Activated T-cell treated with anti-CD3 and anti-CD28 coated beads, Interleukin-2, amount 50 U/mL, for 72 hours (primary cell): ENCODE measurements at places on chromosomes 4 and X. TPM values are rescaled to one million over a fixed set of nuclear protein-coding genes. Genes with fewer than 3 reads are reported as not detected.

- peaks cover 12% of the 10 kb centered on the region for H3K36me3 ChIP-seq
- H3K27ac ChIP-seq: peak overlapping the region; percentile 96
- H3K4me1 ChIP-seq: peaks cover 34% of the 10 kb centered on the region
- DNase-seq: no peak
- peak overlapping the region; percentile 98 for H3K4me3 ChIP-seq
Measured at GRCh38 chr4:143514169-143514495, 630 bp downstream of the SMARCA5 start.

DNA sequence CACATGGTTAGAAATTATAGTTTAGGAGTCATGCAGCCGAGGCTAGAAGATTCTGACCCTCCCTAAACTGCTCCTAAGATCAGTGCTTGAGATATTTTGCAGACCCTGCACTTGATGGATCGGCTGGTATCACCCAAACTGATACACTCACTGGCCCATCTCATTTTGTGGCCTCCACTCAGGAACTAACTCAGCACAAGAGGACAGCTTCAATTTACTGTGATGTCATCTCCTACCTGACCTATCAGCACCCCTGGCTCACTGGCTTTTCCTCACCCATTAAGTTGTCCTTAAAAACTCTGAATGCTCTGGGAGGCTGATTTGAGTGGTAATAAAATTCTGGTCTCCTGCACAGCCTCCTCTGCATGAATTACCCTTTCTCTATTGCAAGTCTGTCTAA lies 450.9 kb downstream of the PCDH10 start:
- no peak overlapping the region for H3K27ac ChIP-seq
- no peak for DNase-seq
- no peaks in the 10 kb centered on the region for H3K27me3 ChIP-seq
- H3K4me1 ChIP-seq: no peaks in the 10 kb centered on the region
- H3K4me3 ChIP-seq: no peak overlapping the region
- H3K36me3 ChIP-seq: no peaks in the 10 kb centered on the region

DNA sequence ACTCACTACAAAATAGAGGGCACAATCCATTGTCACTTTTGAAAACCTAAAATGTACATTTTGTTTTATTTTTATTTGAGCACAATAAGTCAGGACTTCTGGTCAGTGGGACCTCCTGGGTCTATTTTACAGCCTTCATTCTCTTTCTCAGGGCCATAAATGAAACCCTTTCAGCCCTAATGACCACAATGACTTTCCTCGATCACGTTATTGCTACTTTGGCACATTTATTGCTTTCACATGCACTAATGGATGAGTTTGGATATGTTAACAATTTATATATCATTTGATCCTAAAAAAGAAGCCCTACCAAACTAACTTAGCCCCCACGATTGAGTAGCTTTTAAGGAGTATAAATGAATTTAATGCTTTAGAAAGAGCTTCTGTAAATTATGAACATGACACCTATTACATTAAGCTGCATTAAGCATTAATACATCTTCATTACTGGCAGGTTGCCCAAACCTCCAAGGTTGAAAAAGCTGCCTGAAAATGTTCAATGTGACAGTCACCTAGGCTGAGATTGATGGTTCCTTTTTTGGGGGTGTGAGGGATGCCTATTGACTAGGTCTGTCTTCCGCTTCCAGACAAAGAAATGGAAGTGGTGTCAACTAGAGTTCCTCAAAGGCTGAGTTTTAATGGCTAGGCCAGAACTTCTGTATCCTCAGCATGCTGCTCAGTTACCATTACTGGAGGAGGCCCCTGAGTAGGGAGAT lies 296.4 kb downstream of the GPAT3 start:
- no peaks in the 10 kb centered on the region for H3K4me1 ChIP-seq
- no peak overlapping the region for H3K27ac ChIP-seq
- no peak overlapping the region for H3K4me3 ChIP-seq
- no peaks in the 10 kb centered on the region for H3K36me3 ChIP-seq
- H3K27me3 ChIP-seq: no peaks in the 10 kb centered on the region

DNA sequence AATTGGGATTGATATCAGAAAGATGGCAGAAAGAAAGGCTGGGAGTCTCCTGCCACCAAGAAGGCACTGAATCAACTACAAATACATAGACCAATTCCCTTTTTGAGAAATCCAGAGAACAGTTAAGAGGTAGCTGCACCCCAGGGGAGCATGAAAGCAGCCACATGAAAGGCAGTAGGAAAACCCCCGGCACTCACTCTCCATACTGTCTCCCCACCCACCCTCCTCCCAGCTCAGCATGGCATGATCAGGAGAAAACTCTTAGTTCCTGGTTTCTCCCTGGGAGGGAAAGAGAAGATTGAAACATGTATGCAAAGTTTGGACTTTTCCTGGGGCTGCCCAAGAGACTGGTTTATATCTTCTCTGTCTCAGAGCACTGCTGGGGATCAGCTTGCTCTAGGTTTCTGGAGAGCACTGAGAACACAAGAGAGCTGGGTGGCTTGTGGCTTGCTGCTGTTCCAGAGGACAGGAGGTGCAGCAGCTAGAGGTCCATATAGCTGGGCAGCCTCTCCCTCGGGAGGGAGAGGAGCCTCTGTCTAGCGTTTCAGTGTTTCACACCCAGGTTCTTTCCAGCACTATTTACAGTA lies 305.7 kb downstream of the PDGFC start:
- H3K27ac ChIP-seq: no peak overlapping the region
- no peaks in the 10 kb centered on the region for H3K4me1 ChIP-seq
- no peak for DNase-seq
- no peak overlapping the region for H3K4me3 ChIP-seq

GRCh38 chr4:41750626-41751448 lies 2.3 kb upstream of the PHOX2B start:
- no peaks in the 10 kb centered on the region for H3K36me3 ChIP-seq
- peak overlapping the region; percentile 32 for H3K4me3 ChIP-seq
- DNase-seq: no peak
- no peak overlapping the region for H3K27ac ChIP-seq

Gene SGMS2
- 0.22 TPM for total RNA-seq

- H3K27ac ChIP-seq: no peak overlapping the region
- H3K36me3 ChIP-seq: peaks cover 27% of the 10 kb centered on the region
- no peak overlapping the region for H3K4me3 ChIP-seq
- no peaks in the 10 kb centered on the region for H3K27me3 ChIP-seq
Measured at GRCh38 chr4:145663194-145663593, 16.8 kb upstream of the C4orf51 start.

Gene GPR50
- not detected for total RNA-seq

GRCh38 chr4:38548256-38548655 lies 115.7 kb upstream of the KLF3 start:
- H3K36me3 ChIP-seq: no peaks in the 10 kb centered on the region
- H3K4me1 ChIP-seq: no peaks in the 10 kb centered on the region
- no peak overlapping the region for H3K4me3 ChIP-seq
- no peak overlapping the region for H3K27ac ChIP-seq

DNA sequence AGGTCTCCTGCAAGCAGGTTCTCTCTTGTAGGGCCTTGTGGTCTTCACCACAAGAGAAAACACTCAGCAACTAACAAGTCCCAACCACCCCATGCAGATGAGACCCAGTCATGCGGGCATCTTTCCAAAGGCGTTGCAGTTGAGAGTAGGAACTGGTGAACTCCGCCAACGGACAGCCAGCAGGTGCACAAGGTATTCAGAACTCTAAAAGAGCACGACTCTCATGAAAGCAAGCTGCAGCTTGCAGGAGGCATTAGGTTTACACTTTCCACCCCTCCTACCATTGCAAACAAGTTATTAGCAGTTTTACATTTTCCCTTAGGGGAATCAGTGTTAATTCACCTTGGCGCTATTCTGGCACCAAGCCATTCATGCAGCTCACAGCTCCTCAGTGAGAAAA lies 173.4 kb upstream of the KIT start:
- no peaks in the 10 kb centered on the region for H3K36me3 ChIP-seq
- H3K27ac ChIP-seq: no peak overlapping the region
- H3K27me3 ChIP-seq: no peaks in the 10 kb centered on the region
- no peaks in the 10 kb centered on the region for H3K4me1 ChIP-seq
- no peak overlapping the region for H3K4me3 ChIP-seq

Gene AREG
- 7.5 TPM for total RNA-seq

GRCh38 chrX:153684467-153685155 lies 3.1 kb upstream of the SLC6A8 start:
- no peaks in the 10 kb centered on the region for H3K4me1 ChIP-seq
- no peak overlapping the region for H3K4me3 ChIP-seq
- no peak for DNase-seq
- peaks cover 19% of the 10 kb centered on the region for H3K27me3 ChIP-seq
- no peak overlapping the region for H3K27ac ChIP-seq

- DNase-seq: no peak
- H3K4me3 ChIP-seq: no peak overlapping the region
- H3K27ac ChIP-seq: no peak overlapping the region
- peaks cover 8% of the 10 kb centered on the region for H3K27me3 ChIP-seq
- no peaks in the 10 kb centered on the region for H3K36me3 ChIP-seq
Measured at GRCh38 chrX:115913575-115913974, 257.0 kb upstream of the AGTR2 start.

DNA sequence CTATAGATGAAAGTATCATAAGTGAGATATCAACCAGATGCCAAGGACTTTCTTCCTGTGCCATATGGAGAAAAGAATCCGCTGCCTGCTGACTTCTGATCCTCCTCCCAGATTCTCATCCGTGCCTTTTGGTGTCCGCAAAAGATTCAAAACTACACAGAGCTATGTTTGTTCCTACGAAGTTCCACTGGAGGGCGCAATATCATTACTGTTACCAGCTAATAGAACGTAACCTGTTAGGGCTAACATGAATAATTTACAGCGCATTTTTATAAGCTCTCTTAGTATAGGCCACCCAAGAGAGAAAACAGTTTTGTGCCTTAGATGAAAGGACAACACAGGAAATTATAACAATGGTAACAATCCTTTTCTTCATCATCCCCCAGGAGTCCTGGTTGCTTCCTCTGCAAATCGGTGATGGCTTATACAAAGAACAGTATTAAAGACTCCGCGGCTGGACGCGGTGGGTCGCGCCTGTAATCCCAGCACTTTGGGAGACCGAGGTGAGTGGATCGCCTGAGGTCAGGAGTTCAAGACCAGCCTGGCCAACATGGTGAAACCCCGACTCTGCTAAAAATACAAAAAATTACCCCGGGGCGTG lies 22.8 kb upstream of the CENPVL3 start:
- no peaks in the 10 kb centered on the region for H3K36me3 ChIP-seq
- peaks cover 52% of the 10 kb centered on the region for H3K27me3 ChIP-seq
- no peak overlapping the region for H3K4me3 ChIP-seq
- H3K27ac ChIP-seq: no peak overlapping the region
